ENCODE measurements at places on chromosomes 1 and 21.

DNA sequence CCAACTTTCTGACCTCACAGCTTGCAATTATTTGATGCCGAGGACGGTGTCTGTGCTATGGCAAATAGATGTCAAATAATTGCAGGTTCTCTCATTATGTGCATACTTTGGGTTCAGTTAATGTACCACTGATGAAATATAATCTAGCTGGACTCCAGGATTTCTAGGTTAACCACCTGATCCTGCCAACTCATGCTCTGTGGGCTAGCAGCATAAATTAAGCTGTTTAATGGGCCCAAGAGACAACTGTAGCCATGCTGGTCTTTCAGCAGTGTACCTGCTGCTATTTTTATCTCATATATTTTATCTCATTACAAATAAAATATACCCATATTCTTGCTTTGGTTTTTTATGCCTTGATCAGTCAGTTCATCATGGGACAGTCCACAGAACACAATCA lies 43.3 kb upstream of the HP1BP3 start:
- DNase-seq = no peak

GRCh38 chr1:42424201-42424600 lies 31.6 kb downstream of the ZMYND12 start:
- no peak for DNase-seq

GRCh38 chr1:36805979-36806640 lies 228.2 kb downstream of the GRIK3 start:
- DNase-seq = no peak

DNA sequence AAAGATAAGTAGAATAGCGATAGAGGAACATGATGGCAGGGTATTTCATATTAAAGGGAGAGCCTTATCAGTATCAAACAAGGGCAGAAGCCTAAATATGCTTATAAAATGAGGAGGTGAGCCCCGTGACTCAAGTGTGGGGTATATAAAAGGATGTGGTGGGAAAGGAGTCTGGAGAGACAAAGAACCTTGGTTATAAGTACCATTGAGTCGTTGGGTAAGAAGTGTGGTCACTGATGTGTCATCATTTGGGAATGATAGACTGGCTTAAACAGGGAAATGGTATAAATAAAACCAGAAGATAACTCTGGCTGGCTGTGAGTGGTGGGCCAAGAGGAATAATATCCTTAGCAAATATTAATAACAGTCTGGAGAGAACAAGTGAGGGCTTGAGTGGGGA lies 10.9 kb upstream of the CD5L start:
- DNase-seq = no peak

GRCh38 chr1:27563591-27564471 lies 40.1 kb downstream of the AHDC1 start:
- DNase-seq = no peak

- DNase-seq = no peak
Measured at GRCh38 chr1:90573736-90574135, 143.4 kb downstream of the BARHL2 start.

GRCh38 chr1:179079113-179079761 lies 2.6 kb upstream of the TOR3A start:
- peak; percentile 30 for DNase-seq

DNA sequence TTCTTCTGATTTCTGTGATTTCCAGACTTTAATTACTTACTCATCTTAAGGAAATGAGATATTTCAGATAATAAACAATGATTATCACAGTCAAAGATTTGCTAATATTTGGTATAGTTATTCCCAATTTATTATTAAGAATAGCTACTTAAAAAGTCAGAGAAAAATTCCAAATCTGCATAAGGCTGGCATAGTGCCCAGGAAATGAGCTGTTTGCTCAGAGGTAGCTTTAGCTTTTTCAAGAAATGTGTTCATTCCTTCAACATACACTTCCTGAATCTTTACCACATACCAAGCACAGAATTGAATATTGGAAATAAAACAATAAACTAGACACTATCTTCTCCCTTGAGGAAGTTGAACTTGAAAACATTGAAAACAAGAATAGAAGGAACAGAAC lies 44.3 kb upstream of the KCNK1 start:
- DNase-seq = no peak

DNA sequence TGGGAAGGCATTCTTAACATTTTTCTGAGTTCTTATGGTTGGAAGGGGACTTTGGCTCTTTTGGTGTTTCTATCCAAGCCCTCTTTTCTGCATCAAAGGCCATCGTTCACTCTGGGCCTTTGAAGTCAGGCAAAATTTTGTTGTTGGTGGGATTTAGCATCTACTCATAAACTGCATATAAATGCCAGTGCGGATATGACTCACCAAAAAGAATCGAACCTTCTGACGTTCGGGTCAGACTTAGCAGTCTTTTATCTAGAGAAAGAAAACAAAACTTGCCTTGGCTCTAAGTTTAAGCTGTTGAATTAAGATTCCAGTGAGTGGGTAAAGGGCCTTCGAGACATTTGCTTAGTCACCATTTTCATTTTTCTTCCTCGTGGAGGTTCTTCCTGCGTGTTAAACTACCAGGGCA lies 51.4 kb downstream of the EVA1C start:
- no peak for DNase-seq

- no peak for DNase-seq
Measured at GRCh38 chr1:248815407-248816034, 10.2 kb downstream of the SH3BP5L start.

- DNase-seq = no peak
Measured at GRCh38 chr1:39646232-39647081, 7.0 kb upstream of the HEYL start.

DNA sequence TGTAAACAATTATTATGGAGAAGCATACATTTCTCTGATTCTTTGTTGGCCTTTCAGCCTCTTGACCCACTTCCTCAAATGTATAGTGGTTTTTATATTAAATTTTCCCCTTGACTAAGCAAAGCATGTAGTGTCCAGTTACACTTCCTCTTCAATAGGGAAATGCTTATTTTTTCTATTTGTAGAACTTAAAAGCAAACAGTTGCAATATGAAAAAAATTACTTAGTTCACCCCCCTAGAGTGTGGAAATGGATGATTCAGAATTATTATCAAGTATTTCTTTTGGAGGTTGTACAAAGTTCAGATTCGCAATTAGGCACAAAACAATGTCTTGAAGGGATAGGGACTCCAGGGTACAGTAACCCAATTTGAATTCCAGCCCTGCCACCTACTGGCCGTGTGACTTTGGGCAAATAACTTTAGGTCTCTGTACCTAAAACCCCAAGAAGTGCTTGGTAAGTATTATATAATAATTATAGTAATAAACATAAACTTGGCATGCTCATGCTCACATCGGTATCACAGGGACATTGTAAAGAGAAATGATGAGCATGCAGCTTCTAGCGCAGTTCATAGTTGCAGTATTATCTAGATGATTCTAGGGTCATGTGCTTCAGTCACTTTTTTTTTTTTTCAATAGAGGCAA lies 28.6 kb upstream of the IFNGR2 start:
- DNase-seq = no peak

- DNase-seq = no peak
Measured at GRCh38 chr21:41411449-41412089, 14.5 kb upstream of the MX1 start.

GRCh38 chr1:170891872-170892271 lies 43.5 kb upstream of the MROH9 start:
- DNase-seq = no peak

- peak; percentile 79 for DNase-seq
Measured at GRCh38 chr21:36320421-36321324, 676 bp downstream of the MORC3 start.

GRCh38 chr21:38438462-38438893 lies 59.8 kb downstream of the ERG start:
- no peak for DNase-seq

DNA sequence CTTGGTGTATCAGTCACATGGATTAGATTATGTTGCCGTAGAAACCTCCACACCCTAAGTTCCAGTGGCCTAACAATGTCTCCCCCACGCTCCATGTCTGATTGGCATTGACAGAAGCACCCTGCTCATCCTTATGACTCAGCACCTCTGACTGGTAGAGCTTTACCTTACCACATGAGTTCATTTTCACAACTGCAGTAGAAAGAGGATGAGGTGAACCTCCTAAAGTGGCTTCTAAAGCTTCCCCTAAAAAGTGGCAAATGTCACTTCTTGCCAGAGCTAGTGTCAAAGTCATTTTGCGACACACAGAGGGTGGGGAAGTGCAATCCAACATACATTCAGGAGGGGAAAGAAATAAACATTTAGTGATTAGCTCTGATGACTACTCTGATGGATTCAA lies 30.6 kb upstream of the LYPD8 start:
- no peak for DNase-seq

- no peak for DNase-seq
Measured at GRCh38 chr1:201381130-201381529, 3.6 kb upstream of the TNNT2 start.

DNA sequence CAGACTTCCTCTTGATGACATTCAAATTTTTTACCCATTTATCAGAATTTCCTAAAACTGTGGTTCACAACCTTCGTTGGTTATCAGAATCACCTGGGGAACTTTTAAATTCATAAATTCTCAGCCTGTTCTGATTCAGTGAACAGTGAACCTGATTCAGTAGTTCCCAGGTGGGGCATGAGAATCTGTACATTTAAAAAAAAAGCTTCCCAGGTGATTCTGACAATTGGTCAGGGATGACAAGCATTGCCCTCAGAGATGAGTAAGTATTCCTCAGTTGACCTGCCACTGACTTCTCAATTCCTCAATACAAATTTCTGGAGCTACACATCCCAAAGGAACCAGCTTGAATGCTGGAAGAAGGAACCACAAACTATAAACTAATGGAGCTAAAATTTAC lies 23.5 kb upstream of the CR2 start:
- DNase-seq = no peak

- no peak for DNase-seq
Measured at GRCh38 chr1:41874903-41875411, 43.8 kb downstream of the HIVEP3 start.

DNA sequence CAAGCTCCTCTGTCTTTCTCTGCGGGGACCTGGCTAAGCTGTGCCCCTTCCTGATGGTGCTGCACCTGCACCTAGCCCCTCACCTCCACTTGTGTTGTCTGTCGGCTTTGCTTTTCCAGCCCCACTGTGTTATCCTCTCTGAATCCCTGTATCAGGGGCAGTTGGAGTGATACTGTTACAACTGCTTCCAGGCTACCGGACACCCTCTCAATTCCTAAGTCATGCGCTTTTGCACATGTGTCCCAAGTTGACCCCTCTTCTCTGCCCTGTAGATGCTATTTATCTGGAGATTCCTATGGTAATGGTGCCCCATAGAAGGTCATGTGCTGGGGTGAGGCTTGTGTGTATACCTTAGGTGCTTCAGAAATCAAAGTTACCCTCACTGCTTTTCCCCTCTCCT lies 58.9 kb downstream of the TBCE start:
- DNase-seq = no peak

- no peak for DNase-seq
Measured at GRCh38 chr1:200180821-200181220, 153.3 kb downstream of the NR5A2 start.

DNA sequence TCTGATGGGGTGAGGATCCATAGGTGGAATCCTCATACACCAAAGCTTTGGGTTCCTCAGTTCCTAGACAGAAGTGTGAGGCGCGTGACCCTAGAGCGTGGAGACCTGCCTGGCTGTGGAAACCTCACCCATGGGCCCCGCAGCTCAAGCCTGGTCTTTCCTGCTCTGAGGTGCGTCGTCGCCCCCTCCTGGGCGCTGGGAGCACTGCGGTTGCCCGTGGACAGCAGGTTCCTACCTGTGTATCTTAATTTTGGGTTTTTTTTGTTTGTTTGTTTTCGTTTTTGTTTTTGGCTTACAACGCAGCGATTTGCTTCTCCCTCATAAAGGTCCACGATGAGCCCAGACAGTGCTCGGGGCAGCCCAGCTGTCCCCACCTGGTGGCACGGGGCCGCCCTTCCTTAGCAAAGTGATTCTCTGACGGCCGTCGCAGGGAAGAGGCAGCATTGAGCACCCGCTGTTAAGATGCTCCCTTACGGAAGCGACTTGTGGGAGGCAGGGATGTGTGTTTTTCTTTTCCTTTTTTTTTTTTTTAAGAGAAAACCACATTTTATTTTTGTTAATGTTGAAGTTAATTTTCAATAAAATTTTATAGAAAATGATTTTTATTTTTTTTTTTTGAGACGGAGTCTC lies 36.5 kb upstream of the TRAPPC10 start:
- DNase-seq = peak; percentile 54

DNA sequence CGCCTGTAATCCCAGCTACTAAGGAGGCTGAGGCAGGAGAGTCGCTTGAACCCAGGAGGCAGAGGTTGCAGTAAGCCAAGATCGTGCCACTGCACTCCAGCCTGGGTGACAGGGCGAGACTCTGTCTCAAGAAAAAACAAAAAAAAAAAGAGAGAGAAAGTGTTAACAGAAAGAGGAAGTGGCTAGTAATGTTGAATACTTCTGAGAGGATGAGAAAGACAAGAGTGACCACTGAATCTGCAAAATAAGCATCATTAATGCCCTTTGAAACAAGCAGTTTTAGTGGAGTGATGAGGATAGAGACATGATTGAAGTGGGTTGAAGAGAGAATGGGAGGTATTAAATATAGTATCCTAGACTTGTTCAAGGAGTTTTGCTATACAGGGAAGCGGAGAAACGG lies 11.7 kb downstream of the MPZ start:
- DNase-seq = no peak

GRCh38 chr1:221166559-221167318 lies 287.5 kb downstream of the HLX start:
- no peak for DNase-seq

- DNase-seq = no peak
Measured at GRCh38 chr1:121483234-121483633, 298.5 kb downstream of the SRGAP2C start.

GRCh38 chr1:113255720-113256347 lies 134.5 kb upstream of the MAGI3 start:
- no peak for DNase-seq

DNA sequence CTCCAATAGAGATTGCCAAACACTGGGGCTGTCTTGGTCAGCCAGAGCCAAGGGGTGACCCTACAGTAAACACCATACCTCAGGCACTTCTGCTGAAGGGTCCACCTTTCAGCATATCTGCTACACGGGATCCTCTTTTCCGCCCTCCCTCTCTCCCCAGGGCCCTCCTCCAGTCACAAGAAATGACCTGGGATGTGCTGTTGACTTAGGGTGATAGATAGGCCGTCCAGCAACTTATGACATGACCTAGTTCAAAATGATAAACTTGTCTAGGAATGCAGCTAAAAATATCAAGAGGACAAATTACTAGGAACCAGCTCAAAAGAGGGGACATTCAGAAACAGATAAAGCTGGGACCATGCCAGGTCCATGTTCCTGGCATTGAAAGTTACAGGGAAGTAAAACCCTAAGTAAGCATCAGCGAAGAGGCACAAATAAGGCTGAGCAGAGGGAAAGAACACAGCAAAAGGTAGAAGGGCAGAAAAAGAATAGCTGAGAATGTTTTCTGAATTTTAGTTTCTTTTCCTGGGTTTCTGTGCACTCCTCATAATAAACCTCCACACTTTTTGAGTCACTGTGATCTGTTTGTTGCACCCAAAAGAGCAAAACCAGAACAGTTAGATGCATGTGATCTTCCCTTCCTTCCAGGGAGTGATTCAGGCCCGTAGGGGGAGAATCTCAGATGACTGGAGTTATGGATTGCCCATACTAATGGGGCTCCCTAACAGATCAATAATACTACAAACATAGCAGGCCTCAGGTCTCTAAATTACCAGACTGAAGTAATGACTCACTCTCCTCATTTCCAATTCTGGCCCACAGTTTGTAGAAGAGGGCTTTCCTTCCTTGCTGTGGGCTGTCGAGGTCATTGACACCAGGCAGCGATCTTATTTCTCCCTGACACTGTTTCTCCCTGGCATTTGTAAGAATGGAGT lies 48.9 kb upstream of the F3 start:
- DNase-seq = peak; percentile 1

Measured in occipital lobe (tissue), 3 donors.